ENCODE measurements at places on chromosomes 16 and 17.

- no peak for DNase-seq
Measured at GRCh38 chr16:85564277-85565051, 48.7 kb upstream of the GSE1 start.

- DNase-seq, result no peak
Measured at GRCh38 chr17:80482058-80482318, 5.6 kb upstream of the NPTX1 start.

DNA sequence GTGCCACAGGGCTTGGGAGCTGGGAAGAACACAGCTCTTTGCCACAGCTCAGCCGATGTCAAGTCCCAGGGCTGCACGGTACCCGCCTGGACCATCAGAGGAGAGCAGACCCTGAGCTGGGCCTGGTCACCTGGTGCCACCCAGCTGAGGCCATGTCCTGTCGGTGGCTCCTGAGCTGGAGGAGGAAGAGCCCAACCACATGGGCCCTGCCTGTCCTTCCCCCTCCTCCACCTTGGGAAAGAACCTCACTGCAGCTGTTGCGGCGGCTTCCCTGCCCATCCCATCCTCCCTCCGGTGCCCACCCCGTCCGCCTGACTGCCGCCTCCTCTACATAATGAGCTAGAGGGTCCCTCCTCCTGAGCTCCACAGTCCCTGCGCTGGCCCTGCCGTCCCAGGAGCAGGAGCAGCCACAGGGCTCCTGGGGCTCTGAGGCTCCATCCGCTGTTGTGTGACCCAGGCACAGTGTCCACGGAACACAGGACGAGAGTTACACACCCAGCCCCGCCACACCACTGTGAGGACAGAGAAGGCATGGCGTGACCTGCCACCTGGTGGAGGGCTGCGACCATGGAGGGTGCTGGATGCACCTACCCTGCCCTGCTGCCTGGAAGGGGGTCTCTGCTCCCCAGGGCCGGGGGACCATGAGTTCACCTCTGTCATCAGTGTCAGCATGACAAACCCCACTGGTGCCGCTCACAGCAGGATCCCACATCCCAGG lies 21.4 kb upstream of the CHMP6 start:
- DNase-seq, result no peak

GRCh38 chr16:17346621-17347569 lies 123.9 kb downstream of the XYLT1 start:
- no peak for DNase-seq

DNA sequence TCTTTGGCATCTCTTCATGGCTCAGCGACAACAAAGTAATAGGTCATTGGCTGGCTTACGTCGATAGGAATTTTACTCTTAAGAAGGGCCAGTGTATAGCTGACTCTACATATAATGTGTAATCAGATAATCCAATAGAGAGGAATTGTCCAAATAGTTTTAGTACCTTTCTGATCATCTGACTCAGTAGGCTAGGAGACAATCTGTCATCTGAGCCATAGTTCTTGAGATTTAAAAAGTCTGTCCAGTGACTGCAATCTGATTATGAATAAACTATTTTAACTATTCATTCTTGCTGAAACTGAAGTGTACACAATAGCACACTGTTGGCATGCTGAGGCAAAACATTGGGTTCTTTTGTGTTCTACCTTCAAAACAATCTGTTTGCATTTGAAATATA lies 21.4 kb upstream of the NOL11 start:
- DNase-seq, result no peak

DNA sequence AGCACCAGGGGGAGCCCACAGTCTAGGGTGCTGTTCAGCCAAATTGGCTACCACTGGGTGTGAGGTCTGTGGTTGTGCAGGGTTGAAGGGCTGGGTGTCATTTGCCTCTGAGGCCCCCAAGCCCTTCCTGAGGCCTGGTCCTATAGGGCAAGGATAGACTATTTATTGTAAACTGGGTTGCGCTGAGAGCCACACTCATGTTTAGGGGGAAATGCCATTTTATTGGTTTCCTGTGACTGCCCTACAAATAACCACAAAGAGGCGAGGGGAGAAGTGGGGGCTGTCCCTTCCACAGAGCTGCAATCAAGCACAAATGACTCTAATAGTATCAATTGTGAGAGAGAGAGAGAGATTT lies 3.6 kb upstream of the ZCCHC14 start:
- DNase-seq, result no peak

GRCh38 chr17:65219124-65219523 lies 82.0 kb downstream of the RGS9 start:
- DNase-seq, result no peak

- DNase-seq, result peak; percentile 12
Measured at GRCh38 chr16:3431779-3432219, 11.5 kb downstream of the ZNF597 start.

DNA sequence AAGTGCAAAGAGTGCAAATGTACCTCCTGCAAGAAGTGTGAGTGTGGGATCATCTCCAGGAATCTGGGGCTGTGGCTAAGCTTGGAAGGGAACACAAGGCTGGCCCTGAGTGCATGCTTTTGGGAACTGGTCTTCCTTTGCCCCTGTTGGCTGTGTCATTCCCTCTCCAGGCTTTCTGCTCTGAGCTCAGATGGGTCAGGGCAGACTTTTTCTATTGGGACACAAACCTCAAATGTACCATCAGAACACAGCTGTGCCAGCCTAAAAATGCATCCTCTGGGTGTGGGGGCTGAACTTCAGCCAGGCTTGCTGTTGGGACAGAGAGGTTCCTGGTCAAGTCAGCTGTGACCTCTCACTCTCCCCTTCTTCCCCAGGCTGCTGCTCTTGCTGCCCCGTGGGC lies 914 bp downstream of the MT1B start:
- DNase-seq, result no peak

DNA sequence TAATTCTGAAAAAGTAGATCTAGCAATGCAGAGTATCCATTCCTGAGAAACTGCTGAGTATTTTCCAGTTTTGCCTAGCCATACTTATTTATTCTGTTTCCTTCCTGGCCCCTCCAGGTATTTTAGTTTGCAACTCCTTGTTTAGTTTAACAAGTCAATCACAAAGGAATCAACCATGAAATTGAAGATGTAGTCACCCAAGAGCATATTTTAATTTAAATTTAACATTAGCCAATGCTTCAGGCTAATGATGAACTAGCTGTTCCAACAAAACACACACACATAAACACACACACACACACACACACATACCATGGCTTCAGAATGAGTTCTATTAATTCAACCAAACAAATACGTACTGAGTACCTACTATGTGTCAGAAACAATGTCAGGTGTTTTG lies 332.8 kb upstream of the ERCC4 start:
- DNase-seq, result no peak

DNA sequence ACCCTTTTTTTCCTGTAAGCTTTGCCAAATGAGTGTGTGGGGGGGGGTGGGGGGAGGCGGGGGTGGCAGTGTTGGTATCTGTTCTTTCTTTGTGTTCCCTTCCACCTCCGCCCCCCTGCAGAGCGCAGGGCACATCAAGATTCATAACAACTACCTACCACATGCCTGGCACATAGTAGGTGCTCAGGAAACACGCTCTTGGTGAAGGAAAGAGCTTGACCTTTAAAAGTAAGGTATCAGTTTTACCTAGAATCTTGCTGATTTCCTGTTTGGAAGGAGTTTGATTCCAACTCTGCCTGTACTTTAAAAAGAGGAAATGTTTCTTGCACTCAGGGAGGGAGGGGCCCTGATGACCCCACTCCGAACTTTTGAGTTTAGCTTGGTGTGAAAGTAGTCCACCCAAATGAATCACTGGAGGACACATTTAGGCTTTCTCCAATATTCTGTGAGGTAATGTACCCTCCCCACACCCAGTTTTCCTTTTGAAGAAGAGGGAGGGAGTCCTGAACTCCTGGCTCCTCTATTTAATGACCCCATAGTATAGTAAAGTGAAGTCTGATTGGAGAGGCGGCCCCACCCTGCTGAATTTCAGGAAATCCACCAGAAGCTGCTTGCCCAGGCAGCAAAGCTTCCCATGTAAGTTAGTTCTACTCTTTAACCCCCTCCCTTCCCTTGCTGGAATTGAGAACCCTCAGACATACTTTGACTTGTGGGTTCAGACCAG lies 560 bp upstream of the FAM20A start:
- DNase-seq, result no peak

DNA sequence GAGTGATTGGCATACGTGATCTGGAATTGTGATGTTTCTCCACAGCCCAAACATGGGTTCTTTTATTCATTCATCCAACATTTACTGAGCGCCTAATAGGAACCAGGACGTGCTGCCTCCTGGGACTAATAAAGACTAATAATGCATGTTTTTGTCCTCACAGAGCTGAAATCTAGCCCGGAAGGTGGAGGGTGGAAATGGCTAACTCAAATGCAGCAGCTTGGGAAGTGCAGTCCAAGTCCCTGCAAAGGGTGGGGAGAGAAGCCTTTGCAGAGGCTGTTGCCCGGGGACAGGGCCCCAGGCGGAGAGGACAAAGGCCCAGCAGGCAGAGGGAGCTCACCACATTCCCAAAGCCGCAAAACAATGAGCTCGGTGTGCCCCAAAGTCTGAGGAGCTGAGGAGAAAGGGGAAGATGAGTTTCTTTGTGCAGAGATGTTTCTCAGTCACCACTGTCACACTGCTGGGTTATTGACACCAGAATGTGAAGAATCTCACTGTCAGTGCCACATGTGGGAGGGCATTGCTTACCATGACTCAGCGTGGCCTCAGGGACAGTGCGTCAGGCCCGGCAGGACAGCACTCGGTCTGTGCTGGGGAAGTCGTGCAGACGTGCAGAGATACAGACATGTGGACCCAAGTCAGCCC lies 118.2 kb upstream of the CHMP6 start:
- DNase-seq, result no peak
